ENCODE measurements at places on chromosomes 3 and 15.

DNA sequence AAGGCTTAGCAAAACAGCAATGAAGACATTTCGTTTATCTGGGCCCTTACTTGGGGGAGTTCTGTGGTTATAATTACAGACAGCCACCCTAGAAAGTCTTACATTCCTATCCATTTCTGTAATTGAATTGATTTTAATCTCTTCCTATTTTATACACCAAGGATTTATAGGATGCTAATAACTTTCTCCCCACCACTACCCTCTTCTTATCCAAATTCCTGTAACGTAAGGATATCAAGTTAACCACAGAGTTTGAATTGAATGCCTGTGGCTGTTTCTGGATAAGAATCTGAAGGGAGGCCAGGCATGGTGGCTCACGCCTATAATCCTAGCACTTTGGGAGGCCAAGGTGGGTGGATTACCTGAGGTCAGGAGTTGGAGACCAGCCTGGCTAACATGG lies 78.6 kb downstream of the MLH1 start:
- no peak for DNase-seq

DNA sequence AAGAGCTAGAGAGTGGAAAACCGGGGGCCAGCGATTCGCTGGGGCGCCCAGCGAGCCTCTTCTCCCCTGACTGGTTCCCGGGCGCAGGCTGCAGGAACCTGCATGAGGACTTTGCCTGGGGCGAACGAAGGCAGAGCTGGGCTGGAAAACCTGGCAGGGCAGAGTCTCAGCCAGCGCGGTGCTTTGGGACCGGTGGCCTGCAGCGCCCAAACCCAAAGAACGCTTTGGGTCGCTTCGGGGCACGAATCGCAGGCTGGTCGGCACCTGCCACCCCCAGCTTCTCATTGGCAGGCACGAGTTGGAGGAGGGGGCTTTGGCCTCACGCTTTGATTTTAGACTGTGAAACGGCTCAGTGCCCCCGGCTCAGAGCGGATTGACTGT lies 3.0 kb downstream of the ONECUT1 start:
- DNase-seq = no peak

DNA sequence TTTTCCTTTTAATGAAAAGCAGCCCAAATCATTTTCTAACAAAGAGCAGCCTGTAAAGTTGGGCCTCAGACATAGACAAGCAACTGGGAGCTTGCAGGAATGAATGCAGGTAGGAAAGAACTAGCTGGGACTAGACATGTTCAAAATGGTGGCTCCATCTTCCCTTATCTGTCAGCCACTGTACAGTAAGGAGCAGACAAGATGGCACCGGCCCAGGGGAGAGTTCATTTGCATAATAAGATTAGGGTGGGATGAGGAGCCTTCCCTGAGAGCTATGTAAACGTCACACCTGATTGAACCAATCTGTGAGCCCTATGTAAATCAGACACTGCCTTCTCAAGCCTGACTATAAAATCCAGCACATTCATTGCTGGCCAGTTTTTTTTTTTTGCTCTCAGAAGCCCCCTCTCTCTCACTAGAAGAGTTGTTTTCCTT lies 59.7 kb upstream of the GK5 start:
- no peak for DNase-seq

DNA sequence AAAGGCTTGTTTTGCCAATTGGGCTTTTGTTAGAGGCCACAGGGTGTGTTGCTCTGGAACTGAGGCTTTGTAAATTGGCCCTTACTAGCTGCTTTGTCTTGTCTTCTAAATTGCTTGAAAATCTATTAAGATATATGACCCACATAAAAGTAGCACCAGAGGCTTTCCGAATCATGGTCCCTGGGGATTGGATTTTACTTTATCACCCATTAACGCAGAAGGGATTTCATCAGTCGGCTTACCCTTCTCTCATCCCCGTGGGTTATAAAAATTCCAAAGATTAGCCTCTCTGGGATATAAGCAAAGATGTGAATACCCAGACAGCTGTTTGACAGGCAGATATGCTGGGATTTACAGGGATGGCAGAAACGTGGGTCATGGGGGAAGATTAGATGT lies 98.3 kb upstream of the CHL1 start:
- no peak for DNase-seq

- peak; percentile 41 for DNase-seq
These were observed 540 bp downstream of the CCDC80 start for GRCh38 chr3:112640276-112640929.

- peak; percentile 39 for DNase-seq
These were observed 37.9 kb upstream of the TNFAIP8L3 start for GRCh38 chr15:51132384-51133139.

DNA sequence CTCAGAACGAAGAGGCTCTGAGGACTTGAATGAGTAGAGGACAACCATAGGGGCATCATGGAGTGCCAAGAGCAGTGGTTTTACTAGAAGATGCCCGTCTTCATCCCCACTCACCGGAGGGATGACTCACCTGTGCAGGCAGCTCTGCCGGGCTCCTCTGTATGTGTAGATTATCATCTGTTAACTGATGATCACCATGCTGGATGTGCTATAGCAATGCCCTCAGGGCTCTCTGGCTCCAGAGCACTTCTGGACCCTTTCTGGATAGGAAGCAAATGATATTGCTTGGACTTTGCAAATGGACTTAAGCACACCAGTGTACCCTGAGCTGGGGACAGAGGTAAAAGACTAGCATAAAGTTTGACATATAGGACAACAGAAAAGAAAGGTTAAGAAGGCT lies 10.2 kb upstream of the TGFBR2 start:
- DNase-seq = no peak

GRCh38 chr15:43465100-43465499 lies 27.9 kb downstream of the TP53BP1 start:
- DNase-seq = no peak

DNA sequence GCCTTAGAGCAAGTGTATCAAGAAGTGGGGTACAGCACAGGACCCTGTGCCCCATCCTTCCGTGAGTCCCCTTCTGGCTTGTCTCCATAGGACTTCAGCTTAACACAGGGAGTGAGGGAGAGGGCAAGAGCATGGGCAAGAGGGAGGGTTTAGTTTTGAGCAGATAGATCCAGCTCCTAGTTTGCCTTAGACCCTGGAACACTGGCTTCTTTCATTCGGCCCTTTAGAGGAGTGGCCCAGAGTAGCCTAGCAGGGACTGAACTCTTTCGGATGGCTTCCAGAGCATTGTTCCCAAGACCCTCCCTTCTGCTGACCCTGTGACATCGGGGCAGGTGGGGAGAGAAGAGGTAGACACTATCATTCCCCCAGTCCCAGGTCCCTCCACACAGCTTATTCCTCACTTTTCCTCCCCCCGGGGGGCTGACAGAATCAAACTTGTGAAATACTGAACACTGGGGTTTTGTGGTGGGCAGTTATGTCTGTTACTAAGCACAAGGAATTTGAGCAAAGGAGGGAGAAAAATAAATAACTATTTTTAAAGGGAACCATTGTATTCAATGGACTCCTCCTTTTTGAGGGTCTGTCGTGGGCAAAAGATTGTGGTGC lies 289.6 kb upstream of the C2CD4B start:
- no peak for DNase-seq

DNA sequence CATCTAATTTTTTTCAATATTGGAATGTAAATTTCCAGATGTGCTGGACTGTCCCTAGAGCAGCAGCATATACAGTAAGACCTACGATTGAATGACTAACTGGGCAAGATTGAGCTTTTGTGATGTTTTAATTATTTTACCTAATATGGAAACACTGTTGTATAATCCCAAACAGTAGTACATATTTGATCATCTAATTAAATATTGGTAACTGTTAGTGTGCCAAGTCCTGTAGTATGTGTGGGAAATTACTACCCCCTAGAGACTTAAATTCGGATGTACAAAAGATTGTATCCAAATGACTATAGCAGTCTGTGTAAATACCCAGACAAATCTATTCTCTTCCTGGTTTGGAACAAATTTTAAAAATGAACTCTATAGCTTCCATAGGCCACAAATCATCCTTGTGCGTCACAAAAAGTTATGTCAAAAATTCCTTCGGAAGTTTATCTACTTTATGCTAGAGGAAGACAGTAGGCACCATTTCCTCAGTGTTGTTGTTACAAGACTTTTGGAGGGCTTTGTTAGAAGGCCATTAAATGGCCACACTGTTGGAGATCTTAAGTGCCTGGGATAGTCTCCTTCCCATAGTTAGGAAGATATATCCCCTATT lies 41.6 kb downstream of the NKIRAS1 start:
- no peak for DNase-seq

DNA sequence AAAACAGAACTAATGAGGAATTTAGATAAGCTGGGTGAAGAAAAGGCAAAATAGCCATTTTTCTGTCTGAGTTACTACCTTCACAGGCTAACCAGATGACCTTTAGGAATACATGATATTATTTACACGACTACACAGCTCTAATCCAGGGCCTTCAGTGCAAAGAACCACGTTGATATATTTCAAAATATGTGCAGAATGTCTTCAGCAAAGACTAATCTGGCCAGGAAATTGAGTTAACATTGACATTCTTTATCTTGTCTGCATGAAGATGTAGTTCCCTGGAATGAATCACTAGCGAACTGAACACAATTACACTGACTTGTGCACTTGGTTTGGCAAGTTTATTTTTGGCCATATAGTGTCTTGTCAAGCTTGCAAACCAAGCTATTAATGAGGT lies 41.5 kb downstream of the PDHB start:
- no peak for DNase-seq

DNA sequence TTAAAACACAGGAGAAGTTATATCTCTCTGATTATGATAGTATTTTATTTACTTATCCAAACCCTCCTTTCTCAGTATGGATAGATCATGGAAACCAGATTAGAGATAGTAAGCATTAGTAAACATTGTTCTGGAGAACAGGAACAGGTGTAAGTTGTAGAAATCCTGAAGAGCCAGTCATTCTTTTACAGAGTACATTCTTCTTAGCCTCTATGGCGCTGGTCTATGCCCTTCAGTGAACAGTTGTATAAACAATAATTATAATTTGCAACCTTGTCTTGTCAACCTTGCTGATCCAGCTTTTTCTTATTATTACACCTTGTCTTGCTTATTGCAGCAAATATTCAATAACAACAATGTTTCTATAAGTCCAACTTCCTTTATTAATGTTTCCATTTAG lies 47.4 kb downstream of the SLC15A2 start:
- DNase-seq = no peak

GRCh38 chr3:70829092-70829491 lies 516.7 kb upstream of the MDFIC2 start:
- DNase-seq = no peak

- DNase-seq = no peak
These were observed 13.7 kb upstream of the CCR3 start for GRCh38 chr3:46228260-46229242.

- DNase-seq = no peak
These were observed 147.1 kb downstream of the PGPEP1L start for GRCh38 chr15:98860281-98861041.

GRCh38 chr15:32956006-32956405 lies 238.2 kb downstream of the GREM1 start:
- peak; percentile 52 for DNase-seq

- DNase-seq = peak; percentile 4
These were observed 191.9 kb downstream of the STT3B start for GRCh38 chr3:31724651-31725050.

DNA sequence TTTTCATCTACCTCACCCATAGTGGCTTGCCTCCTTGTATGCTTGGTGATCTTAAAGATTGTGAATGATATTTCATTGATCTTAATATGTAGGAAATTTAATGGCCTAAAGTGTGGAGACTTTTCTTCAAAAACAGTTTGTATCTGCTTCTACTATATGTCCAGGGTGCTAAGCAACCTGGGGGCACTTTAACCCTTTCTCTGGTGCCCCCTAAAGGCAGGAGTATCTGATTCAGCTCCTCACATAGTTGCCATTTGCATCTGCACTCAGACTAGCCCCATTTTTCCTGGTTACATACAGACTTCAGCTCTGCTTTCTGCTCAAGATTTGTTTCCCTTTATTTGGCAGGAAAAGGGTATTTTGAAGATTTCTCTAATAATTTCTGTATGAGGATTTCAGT lies 5.2 kb upstream of the PFN2 start:
- DNase-seq = no peak

DNA sequence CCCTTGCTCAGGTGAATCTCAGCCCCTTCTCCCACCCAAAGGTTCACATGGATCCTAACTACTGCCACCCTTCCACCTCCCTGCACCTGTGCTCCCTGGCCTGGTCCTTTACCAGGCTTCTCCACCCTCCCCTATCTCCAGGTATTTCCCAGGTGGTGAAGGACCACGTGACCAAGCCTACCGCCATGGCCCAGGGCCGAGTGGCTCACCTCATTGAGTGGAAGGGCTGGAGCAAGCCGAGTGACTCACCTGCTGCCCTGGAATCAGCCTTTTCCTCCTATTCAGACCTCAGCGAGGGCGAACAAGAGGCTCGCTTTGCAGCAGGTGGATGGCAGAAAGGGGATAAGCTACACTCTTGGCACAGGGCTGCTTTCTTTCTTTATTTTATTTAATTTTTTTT lies 4.5 kb downstream of the FAM131A start:
- DNase-seq = no peak

DNA sequence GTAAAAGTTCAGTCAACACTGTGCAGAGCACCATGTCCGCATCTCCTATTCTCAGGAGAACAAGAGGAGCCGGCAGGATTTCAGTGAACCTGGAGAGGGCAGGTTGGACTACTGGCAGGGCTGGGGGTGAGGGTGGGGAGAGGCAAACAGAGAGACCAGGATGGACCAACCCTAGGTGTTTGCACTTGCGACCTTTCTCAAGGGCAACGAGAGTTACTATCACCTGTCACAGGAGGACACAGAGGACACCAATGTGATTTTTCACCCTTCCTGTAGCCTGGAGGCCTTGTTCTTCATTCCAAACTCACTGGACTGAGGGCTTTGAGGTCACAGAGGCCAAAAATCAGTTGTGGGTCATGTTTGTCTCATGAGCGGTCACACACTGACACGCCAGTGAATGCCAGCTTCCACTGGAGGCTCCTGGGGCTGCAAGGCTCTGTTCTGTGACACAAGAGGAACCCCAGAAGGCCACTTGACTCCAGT lies 89.5 kb downstream of the CPN2 start:
- DNase-seq = no peak

- DNase-seq = peak; percentile 8
These were observed 221.9 kb upstream of the LRIG1 start for GRCh38 chr3:66722675-66723074.

DNA sequence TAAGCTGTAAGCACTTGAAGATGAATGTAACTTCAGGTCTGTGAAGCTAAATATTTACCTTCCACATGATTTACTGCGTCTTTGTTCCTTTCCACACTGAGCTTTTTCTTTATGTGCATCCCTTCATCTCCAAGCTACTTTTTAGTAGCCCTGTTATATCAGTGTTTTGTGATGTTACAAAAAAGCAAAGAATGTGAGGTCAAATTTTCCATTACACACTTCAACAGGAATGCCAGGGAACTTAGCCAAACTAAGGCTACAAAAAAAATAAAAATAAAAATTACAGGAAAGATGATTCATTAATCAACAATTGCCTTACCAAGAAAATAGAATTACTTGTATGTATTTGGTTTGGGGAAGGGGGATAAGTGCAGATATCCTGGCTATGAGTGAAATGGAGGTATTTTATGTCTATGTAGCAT lies 73.0 kb downstream of the FILIP1L start:
- peak; percentile 73 for DNase-seq

- DNase-seq = no peak
These were observed 33.2 kb downstream of the HHLA2 start for GRCh38 chr3:108329508-108329907.

GRCh38 chr3:181541414-181541813 lies 170.3 kb upstream of the SOX2 start:
- DNase-seq = no peak
